ENCODE measurements at places on chromosomes 1 and 21.

GRCh38 chr1:237206065-237206414 lies 164.1 kb downstream of the RYR2 start:
- no peak for DNase-seq

GRCh38 chr1:31848381-31848897 lies 32.6 kb upstream of the SPOCD1 start:
- DNase-seq: peak; percentile 47

- DNase-seq: no peak
Observed at GRCh38 chr1:23718482-23718881, 24.8 kb upstream of the ELOA start.

- no peak for DNase-seq
Observed at GRCh38 chr21:41777951-41778815, 11.3 kb upstream of the RIPK4 start.

GRCh38 chr21:44749116-44749758 lies 37.9 kb upstream of the TSPEAR start:
- no peak for DNase-seq

DNA sequence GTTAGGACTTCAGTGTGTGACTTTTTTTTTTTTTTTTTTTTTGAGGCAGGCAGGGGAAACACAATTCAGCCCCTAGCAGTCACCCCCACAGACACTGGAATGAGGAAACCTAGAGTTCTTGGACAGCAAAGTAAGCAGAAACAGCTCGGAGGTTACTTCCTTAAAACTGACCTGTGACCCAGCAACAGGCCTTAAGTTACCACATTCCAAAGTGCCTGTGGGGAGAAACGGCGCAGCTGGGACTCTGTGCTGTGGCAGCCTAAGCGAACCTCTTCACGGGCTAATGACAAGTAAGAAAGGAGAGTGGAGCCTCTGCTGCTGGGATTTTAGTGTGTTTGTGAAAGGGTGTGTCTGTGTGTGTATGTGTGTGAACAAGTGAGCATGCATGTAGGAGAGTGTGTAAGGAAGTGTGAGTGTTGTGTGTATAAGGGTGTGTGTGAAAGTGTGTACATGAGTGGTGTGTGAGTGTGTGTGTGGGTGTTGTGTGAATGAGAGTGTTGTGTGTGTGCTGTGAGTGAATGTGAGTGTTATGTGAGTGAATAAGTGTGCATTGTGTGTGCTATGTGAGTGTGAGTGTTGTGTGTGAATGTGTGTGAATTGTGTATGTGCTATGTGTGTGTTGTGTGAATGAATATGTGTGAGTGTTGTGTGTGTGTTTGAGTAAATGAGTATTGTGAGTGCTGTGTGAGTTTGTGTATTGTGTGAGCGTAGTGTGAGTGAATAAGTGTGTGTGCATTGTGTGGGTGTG lies 180.8 kb downstream of the BRINP2 start:
- DNase-seq: no peak

DNA sequence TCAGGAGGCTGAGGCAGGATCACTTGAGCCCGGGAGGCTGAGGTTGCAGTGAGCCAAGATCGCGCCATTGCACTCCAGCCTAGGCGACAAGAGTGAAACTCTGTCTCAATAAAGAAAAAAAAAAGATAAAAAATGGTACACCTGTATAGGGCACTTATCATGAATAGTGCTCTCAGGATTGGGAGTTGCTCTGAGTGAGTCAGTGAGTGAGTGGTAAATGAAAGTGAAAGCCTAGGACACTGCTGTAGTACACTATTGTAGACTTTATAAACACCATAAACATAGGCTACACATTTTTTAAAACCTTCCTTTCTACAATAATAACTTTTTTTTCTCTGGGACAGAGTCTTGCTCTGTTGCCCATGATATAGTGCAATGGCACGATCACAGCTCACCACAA lies 16.8 kb downstream of the PHTF1 start:
- no peak for DNase-seq

- no peak for DNase-seq
Observed at GRCh38 chr21:31503939-31504338, 155.6 kb upstream of the SOD1 start.

GRCh38 chr1:10909697-10910680 lies 102.5 kb upstream of the TARDBP start:
- DNase-seq: peak; percentile 63

DNA sequence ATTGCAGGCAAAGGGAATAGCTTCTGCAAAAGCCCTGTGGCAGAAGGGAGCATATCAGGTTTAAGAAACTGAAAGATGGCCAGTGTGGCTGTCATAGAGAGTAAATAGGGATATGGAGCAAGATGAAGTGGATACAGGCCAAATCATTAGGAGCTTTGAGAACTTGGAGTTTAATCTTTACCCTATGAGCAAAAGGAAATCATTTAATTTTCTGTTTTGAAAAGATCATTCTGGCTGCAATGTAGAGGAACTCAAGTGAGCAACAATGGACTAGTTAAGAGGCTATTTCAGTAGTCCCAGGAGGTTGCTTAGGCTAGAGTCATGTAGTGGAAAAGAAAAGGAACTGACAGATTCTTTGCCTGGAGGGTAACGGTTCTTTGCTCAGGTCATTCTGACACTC lies 47.2 kb downstream of the RAP1A start:
- no peak for DNase-seq

DNA sequence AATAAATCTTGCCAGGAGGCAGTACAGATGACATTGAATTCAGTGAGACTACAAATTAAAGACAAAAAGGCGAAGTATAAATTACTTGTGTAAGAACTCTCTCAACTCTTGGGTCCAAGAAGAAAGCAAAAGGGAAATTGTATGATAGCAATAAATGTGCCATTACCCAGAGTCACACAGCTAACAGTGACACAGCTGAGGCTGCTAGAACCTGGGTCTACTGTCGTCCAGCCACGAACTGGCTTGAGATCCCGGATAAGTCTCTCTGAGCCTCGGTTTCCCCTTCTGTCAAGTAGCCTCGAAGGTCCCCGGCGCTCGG lies 362 bp upstream of the ROR1 start:
- no peak for DNase-seq

- DNase-seq: no peak
Observed at GRCh38 chr1:30406996-30407864, 316.2 kb downstream of the MATN1 start.

GRCh38 chr1:246041360-246041759 lies 465.7 kb downstream of the SMYD3 start:
- no peak for DNase-seq
